ENCODE measurements at places on chromosomes 16 and 17.

DNA sequence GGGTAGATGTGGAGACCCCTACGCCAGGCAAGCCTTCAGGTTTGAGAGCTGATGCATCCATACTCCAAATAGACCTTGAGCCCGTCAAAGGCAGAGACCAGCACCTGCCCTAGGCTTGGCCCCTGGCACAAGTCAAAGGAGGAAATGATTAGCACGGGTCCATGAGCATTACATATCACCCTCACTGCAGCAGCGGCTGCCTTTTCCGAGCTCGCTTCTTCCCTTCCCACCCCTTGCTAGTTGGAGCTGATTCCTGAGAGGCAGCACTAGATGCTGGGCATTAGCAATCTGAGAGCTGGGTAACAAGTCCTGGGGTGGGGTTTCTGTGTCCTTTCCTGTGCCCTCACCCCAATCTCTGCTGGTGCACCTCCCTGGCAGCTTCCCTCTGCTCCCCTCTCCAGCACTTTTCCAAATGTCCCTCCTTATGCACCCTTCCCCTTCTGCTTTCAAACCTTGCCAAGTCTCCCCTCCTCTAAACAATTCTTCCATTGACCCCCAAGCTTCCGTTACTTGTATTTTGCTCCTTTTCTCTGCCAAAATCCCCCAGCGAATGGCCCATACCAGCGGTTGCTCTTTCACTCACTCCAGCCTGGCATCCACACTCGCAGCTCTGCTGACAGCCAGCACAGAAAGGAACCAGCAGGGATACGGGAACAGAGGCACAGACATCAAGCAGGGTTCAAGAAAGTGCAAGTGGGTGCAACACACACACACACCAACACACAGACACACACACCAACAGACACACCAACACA is 3.0 kb downstream of the CDRT4 start:
- DNase-seq: no peak

DNA sequence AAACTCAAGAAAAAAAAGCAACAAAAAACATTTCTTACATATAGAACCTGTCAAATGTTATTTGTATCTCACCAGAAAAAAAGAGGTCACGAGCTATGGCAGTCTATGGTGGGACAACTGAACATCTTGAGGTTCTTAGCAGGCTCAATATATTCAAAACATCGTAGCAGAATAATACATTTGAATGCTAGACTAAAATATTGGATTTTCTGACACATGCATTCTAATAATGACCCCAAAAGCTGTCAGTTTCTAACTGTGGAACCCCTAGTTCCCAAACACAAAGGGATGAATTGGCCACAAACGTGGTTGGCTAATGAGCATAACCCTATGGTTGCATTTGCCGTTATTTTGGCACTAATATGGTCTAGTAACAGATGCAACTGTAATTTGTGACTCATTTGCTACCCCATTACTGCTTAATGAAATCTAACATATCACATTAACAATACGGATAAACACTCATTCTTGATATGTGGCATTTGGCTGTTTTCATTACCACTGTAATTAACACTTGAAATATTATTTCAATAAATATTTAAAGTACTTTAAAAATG is 81.2 kb downstream of the TOX3 start:
- no peak for DNase-seq

- no peak for DNase-seq
Measured at GRCh38 chr16:20971401-20971800, 70.8 kb downstream of the LYRM1 start.

DNA sequence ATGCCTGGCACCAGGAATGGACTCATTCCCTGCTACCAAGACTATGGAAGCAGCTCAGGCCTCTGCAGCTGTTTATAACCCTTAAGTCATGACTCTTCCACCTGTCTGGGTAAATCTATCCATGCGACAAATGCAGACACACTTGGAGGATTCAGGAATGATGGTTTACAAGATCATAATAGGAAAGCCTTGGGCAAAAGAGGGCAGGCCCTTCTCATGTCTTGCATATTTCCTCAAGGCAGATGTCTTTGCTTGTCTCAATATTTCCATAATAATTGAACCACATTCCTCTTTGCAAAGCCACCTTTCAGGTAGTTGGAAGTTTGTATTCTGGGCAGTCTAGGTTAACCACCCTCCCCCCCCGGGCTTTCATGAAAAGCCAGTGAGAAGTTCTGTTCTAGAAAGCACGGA is 884 bp upstream of the JPT1 start:
- DNase-seq: no peak

- DNase-seq: no peak
Measured at GRCh38 chr17:75902406-75902805, 2.3 kb downstream of the MRPL38 start.

- no peak for DNase-seq
Measured at GRCh38 chr17:1462164-1463112, 6.4 kb upstream of the CRK start.

- no peak for DNase-seq
Measured at GRCh38 chr16:48687421-48688038, 77.5 kb upstream of the N4BP1 start.

GRCh38 chr16:84717484-84717883 is 17.7 kb downstream of the USP10 start:
- DNase-seq: no peak

GRCh38 chr16:26791169-26791568 is 275.6 kb upstream of the C16orf82 start:
- no peak for DNase-seq

- no peak for DNase-seq
Measured at GRCh38 chr16:87200637-87201036, 116.6 kb downstream of the C16orf95 start.

- no peak for DNase-seq
Measured at GRCh38 chr16:50038286-50038685, 13.3 kb downstream of the CNEP1R1 start.

- no peak for DNase-seq
Measured at GRCh38 chr17:70073310-70073709, 1.7 kb upstream of the KCNJ16 start.

DNA sequence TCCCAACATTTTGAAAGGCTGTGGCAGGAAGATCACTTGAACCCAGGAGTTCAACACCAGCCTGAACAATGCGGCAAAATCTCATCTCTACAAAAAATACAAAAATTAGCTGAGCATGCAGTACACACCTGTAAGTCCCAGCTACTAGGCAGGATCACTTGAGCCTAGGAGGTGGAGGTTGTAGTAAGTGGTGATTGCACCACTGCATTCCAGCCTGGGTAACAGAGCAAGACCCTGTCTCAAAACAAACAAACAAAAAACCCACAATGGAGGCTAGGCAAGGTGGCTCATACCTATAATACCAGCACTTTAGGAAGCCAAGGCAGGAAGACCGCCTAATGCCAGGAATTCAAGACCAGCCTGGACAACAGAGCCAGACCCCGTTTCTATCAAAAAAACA is 12.0 kb downstream of the APPBP2 start:
- DNase-seq: no peak

DNA sequence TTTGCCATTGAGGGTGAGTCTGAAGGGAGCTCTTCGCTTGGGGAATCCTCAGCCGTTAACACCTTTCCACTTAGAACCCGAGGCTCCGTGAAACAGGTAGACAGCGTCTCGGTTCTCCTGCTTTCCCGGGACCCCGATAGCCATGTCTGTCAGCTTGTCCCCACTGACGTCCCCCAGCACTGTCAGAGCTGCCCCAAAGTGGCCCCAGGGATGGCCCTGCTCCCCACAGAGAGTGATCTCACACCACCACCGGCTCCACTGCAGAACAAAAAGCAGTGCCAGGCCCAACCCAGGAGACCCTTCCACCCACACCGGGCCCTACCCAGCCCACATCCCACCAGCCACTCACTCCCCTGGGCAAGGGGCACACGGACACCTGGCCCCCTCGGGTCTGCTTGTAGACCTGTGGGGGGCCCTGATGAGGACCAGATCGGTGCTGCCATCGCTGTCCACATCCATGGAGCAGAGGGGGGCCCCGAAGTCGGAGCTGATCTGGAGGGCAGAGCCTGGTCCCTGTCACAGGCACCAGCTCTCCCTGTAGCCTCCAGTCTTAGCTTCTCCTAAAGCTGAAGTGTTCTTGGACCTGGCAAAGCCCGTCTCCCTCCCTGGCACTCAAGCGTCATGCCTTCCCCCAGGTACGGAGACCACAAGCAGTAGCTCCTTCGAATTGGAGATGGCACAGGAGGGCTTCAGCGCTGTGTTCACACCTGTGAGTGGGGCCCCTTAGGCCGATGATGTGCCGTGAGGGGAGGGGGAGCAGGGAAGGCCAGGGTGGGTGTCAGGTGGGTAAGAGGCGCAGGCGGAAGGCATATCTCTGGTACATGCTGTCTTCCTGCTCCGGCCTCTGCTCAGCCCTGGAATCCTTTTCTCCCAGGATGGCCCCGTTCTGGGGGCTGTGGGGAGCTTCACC is 6.5 kb downstream of the ITGAX start:
- DNase-seq: no peak

DNA sequence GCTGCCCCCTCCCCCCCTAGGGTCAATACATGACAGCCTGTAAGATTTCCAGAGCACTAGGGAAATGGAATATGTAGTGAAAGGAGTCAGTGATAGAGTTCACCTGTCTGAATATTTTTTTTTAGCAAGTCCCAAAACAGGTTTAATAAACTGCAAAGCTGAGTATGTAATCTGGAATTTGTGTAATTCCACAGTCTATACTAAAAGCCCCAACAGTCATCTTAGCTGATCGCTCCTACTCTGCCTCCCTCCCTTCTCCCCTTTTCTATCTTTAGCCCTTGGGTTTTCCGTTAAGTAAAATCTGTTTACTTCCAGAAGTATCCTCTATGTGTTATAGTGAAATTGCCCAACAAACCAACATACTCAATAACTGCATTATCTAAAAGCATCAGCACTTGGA is 3.5 kb downstream of the CDH13 start:
- DNase-seq: no peak

DNA sequence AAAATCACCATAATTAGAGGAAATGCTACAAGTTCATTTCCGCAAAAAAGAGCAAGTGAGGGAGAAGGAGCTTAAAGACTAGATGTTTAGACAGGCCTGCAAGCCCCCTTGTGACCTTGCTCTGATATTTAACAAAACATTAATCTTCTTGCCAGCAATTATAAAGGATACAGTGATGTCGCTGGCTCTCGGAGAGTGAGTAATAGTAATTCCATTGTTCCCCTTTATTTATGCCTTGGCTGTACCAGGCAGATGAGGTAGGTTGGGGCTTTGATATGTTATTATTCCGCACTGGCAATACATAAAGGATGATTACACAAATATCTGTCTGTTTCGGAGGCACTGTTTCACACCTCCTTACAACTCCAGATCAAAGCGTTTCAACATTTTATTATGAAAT is 204.8 kb upstream of the SALL1 start:
- no peak for DNase-seq

DNA sequence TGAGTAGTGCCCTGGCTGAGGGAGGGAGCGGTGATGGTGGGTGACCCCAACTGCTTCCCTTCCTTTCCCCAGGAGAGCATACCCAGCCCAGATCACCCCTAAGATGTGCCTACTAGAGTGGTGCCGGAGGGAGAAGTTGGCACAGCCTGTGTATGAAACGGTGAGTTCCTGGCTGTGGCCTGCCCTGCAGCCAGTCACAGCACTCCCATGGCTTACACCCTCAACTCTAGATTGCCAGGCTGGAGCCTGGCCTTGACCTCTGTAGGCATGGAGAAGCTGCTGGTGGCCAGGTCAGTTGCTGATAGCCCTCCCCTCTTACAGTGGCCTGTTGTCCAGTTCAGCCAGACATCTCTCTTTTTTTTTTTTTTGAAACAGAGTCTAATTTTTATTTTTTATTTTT is 8.6 kb upstream of the NFATC3 start:
- no peak for DNase-seq

- DNase-seq: no peak
Measured at GRCh38 chr16:60217787-60218186, 1483.7 kb upstream of the GOT2 start.

DNA sequence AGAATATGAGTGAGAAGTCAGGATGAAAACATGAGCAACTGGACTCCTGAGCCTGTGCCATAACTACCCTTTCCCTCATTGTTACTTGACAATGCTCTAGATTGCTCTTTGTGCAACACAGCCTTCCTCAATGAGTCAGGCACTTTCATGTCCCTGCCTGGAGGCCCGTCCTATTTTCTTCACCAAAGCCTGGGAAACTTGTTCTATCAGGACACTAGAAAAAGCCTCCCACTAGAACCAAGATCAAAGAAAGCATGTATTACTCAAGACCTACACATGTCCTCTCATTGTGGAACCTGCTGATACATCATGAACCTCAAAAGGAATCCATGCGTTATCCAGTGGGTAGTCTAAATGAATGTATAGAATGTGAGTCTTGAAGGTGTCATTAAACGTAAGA is 624.5 kb downstream of the TOX3 start:
- DNase-seq: no peak

DNA sequence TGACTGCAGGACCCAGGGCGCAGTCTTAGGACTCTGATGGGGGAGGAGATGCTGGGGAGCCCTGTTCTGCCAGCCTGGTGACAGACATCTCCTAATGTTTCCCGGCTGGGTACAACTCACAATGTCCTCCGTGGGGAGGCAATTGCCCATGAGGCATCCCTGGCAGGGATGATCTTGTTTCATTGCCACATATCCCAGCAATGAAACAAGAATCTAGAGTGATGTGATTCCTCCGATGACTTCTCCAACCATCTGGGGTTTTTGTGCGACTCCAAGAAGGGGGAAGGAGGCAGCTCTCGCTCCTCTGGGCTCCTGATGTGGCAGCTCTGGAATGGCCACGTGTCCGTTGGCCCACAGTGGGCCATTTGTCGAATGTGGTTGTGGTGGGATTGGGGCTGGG is 255.8 kb downstream of the SEC14L1 start:
- no peak for DNase-seq

DNA sequence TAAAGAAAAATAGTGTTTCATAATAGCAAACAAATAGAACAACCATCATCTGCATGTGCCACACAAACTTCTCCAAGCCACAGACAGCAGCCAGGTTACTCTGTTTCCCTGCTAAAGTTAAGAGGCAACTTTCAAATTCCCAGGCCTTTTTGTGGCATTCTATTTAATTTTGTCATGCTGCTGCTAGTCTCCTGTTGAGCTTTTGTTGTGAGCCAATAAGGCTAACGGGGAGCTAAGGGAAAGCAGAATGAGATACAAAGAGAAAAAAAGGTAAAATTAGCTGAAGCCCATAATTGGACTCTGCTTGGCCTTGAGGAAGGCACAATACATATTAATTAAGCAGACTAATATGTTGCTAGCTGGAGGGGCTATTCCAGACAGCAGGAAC is 74.7 kb upstream of the GNAO1 start:
- no peak for DNase-seq

DNA sequence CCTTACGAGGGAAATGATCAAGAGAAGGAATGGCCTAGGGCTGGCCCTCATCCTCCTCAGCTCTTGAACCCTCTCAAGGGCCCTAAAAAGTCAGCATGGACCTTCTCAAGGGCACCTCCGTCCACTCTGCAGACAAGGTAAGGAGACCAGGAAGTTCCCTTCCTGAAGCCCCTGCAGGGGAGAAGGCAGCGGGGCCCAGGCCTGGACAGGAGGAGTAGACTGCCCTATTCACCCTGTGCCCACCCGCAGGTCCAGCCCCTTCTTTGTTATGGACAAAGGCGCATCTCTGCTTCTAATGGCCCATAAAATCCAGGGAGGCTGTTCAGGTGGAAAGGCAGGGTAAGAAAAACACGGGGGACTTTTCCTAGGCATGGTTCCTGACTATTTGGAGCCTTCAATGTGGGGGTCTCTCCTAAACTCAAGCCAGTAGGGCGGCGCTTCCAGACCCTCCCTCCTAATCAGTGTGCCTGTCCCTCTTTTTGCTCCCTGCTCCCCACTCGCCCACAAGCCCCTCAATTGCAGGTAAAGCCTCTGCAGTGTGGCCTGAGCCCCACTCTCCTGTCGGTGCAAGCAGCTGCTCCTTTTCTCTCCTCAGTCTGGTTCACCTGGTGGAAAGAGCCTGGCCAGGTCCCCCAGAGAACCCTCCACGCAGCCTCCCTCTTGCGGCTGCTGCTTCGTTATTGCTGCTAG is 28.2 kb downstream of the AXIN2 start:
- DNase-seq: no peak

GRCh38 chr17:49577963-49578362 is 2.3 kb downstream of the NXPH3 start:
- no peak for DNase-seq
